Stimulated activated CD4-positive, alpha-beta T cell treated with anti-CD3 and anti-CD28 coated beads, Interleukin-1b, Interleukin-23, amount 100 ng/mL, for 1 hour (primary cell): ENCODE measurements at places on chromosomes 6 and 20.

GRCh38 chr20:52941808-52942207 is 30.4 kb upstream of the TSHZ2 start:
- DNase-seq, result no peak

- DNase-seq, result no peak
Observed at GRCh38 chr6:143457563-143458359, 7.2 kb downstream of the PEX3 start.

- no peak for DNase-seq
Observed at GRCh38 chr6:30727920-30728553, 7.9 kb downstream of the TUBB start.

DNA sequence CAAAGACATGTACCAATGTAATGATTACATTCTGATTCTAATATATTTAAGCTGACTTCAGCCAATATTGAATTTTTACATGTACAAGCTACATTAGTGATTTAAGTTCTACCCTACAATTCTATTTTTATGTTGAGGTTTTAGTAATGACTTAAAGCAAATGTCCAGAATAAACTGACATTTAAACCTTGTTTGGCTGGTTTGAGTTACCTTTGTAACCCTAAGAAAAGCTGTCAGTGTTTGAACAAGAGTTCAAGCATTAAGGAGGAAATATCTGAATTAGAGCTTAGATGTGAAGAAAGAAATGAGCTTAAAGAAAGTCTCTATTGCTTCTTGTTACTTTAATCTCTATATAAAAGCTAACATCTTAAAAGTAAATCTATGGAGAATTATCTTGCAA is 710.6 kb upstream of the EPHA7 start:
- DNase-seq, result no peak

DNA sequence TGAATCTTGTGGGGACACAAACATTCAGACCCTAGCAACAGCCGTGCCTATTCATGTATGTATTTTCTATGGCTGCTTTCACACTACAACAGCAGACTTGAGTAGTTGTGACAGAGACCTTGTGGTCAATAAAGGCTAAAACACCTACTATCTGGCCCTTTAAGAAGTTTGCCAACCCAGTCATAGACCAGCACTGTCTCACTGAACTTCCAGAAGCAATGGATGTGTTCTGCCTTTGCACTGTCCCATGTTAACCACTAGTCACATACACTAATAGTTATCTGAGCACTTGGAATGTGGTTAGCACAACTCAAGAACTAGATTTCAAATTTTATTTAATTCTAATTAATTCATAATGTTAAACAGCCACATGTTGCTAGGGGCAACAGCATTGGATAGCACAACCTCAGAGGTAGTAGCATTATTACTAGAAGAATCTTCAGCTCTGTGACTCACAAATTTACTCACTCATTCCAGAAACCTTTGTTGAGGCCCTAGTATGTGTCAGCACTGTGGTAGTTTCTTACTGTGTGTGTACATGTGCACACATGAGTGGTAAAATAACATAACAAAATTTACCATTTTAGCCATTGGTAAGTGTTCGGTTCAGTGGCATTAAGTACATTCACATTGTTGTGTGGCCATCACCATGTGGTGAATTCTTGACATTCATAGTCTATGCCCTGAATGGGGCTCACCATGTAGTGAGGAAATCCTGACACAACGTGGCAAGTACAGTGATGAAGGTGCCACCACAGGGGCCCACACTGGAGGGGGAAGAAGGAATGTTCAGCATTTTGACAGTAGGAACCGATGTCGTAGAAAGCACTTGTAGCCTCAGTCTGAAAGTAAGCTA is 107.3 kb downstream of the CEP57L1 start:
- no peak for DNase-seq

GRCh38 chr6:99575544-99576227 is 7.2 kb upstream of the CCNC start:
- DNase-seq, result no peak

GRCh38 chr20:13898012-13898612 is 92.3 kb downstream of the SEL1L2 start:
- DNase-seq, result no peak

DNA sequence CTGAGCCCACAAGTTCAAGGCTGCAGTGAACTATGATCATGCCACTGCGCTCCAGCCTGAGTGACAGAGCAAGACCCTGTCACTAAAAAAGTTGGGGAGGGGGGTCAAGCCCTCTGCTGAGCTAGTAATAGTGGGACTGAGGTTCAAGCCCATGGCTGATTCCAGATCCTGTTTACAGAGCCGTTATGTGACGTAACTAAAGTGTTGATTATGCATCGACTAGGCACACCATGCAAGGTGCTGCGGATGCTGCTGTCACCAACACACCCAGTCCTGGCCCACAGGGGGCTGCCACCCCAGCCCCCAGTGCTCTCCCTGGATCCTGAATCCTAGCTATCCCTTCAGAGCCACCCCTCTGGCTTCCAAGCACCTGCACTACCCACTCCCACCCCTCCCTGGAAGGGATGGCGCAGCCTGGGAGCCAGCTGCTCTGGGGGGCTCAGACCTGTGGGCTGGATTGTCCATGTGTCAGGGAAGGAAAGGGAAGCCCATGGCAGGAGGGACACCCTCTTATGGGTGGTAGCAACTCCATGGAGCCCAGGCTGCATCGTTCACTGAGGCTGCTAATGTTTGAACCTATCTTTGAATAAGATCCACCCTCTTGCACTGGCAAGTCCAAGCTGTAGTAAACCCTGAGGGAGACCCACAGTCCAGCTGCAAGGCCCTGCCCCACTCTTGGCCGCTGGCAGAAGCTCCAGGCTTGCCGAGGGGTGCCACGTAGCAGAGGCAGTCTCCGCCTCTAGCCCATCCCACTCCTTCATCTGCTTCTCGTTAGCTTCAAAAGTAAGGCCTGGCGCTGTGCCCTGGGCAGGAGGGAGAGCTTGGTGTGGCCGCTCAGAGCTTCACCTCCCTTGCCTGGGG is 95.0 kb downstream of the SNX5 start:
- no peak for DNase-seq

DNA sequence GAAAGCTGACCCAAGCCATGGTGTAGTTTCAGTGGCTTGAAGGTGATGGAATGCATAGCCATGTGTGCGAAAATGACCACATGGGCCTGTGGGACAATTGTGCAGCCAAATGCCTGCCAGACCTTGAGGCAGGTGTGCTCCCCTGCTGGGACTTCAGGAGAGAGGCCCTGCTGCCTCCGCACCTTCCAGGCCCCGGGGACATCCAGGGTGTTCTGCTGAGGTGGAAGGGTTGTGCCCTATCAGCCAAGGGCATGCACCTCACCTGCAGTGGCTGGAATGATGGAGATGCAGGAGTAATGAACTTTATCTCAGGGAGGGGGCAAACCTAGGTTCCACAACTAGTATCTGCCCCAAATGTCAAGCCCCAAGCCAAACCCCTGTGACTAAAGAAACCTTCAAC is 44.0 kb downstream of the PRND start:
- DNase-seq, result no peak

GRCh38 chr20:14518648-14519047 is 181.2 kb upstream of the FLRT3 start:
- DNase-seq, result no peak

DNA sequence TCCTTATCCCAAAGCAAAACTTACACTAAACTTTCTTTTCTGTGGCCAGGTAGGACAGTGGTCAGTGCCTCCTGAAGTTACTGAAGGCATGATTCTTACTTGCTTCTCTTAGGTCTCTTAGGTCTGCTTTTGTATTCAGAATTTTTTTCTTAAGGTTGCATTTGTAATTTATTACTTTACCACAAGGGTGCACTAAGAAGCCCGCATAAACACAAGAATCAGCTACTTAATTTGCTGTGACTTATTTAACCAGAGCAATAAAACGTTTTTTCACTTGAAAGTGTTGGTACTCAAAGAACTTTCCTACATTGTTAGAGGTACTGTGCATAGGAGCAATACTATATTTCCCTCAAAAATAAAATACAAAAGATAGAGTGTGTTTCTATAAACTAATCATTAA is 75.4 kb upstream of the LAMA2 start:
- no peak for DNase-seq

DNA sequence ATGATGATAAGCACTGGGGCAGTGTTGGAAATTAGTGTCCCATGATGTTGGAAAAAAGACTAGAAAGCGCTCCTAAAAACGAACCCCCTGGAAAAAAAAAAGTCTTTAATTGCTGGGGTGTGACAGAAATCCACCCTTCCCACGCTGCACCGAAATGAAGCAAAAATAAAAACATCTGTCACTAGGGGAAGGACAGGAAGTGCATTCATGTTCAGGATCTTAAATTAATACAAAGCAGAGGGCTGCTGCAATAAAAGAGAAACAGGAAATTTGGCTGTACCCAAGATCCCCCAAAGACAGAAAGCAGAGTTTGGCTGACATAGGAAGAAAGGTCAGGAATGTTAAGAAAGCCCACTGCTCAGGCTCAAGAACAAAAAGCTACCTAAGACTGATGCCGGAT is 333.9 kb downstream of the TBC1D32 start:
- no peak for DNase-seq

GRCh38 chr6:11586117-11586516 is 48.6 kb downstream of the TMEM170B start:
- DNase-seq, result no peak

DNA sequence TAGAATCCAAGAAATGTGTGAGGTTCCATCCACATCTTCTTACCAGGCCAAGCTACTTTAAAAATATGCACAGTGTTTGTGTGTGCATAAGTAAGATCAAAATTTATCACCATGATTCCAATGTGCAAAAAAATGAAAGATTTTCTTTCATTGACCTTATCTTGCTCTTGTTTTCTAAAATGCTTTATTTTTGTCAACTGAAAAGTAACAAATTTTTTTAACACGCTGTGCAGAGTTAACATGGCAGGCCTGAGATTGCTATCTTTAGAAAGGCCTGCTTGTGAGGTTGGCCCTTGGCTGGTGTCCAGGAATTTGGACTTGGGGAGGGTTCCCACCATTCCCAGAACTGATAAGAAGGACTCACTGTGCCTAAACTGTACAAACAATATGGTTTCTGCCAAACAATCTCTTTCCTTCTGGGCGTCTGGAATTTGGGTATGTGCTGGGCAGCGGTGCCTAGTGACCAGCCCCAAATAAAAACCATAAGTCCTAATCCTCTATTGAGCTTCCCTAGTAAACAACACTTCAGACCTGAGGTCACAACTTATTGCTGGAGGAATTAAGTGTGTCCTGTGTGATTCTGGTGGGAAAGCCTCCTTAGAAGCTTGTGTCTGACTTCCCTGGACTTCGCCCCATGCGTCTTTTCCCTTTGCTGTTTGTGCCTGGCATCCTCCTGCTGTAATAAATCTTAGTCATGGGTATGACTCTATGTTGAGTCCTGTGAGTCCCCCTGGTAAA is 19.8 kb upstream of the MYLIP start:
- DNase-seq, result no peak

- no peak for DNase-seq
Observed at GRCh38 chr6:155483858-155484257, 28.2 kb upstream of the NOX3 start.

- DNase-seq, result no peak
Observed at GRCh38 chr6:89963391-89963790, 69.1 kb downstream of the GJA10 start.

GRCh38 chr20:60249436-60249835 is 291.2 kb downstream of the CDH26 start:
- no peak for DNase-seq

DNA sequence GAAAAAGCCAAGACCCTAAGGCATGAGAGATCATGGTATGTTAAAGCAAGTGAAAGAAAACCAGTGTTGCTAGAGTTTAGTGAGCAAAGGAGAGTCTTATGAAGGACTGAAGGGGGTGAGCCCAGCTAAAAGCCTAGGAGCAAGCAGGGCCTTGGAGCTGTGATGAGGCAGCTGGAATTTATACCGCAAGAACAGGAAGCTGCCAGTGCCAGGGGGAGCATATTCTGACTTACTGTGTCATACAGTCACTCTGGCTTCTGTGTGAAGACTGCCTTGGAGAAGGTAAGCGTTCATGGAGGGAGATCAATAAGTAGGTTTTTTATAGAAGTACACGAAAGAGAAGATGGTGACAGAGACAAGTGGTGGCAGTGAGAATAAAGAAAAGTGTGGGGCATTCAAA is 308.9 kb upstream of the THEMIS start:
- DNase-seq, result no peak

DNA sequence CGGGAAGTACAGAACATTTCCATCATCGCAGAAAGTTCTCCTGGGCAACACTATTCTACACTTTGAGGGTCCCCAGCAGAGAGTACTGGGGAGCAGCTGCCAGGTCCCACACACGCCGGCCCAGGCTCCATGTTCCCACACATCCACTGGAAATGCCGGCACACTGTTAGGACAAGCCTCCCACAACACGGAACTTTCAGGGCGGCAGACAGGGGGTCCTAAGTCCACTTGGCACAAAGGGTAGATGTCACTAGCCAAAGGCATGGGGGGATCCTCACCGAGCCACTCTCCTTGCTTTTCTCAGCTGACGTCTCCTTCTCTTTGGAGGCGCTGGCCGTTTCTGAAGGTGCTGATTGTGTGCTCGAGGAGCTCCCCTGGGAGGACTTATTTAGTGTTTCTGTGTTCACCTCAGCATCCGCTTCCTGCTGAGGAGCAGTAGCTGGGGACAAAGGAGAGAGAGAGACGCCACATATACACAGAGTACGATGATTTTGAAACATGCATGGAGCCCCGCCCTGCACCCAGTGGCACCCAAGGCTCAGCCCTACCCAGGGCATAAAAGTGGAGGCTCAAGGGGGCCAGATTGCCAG is 135.4 kb downstream of the ZMYND8 start:
- DNase-seq, result no peak

- no peak for DNase-seq
Observed at GRCh38 chr20:25453035-25453810, 45.8 kb downstream of the GINS1 start.

GRCh38 chr20:49045440-49046086 is 549 bp upstream of the CSE1L start:
- DNase-seq, result no peak

DNA sequence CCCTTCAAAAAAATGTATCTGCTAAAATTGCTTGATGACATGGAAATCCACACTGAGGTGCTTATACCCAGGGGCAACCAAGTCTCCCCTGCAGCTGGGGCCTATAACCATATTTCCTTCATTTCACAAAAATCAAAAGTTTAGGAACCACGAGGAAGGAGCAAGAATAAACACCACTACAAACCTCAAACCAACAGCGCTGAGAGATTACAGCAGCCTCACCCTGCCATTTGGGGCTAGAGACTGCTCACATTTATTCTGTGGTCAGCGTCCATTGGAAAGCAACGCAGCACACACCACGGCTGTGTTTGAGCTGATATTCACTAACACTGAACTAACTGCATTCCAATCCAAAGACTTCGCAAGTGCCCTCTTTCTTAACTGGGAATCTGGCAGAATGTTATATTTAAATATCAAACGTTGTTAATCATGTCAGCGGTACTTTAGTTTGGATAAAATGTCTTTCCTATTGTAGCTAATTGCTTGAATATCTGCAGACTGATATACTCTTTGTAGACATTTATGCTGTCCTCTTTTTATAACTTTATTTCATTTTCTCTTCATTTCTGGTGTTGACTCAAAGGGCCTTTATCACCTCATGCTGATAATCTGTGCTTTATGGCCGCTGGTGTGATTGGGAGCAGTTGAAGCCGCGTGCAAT is 94.6 kb downstream of the FOXA2 start:
- DNase-seq, result no peak
